Activated effector memory CD4-positive, alpha-beta T cell treated with anti-CD3 and anti-CD28 coated beads, Interleukin-2, amount 50 U/mL, for 16 hours (primary cell): ENCODE measurements at places on chromosomes 1 and 21.

DNA sequence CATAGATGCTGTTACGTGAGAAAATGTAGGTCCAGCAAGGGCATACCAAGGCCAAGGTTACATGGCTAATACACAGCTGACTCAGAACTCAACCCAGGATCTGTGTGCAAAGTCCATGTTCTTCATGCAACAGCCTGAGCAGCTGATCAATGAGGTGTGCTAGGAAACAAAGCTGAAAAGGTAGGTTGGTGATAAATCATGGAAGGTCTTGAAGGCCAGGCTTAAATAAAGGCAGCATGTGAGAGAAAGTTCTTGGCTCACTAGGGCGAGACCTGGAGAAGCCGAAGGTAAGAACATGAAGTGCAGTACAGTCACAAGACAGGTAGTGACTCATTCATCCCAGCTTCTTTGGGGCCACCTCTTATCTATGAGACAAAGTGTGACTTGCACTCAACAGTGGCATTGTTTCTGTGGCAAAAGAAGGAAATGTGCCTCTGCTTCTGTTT lies 33.4 kb downstream of the TLR5 start:
- no peak for DNase-seq

DNA sequence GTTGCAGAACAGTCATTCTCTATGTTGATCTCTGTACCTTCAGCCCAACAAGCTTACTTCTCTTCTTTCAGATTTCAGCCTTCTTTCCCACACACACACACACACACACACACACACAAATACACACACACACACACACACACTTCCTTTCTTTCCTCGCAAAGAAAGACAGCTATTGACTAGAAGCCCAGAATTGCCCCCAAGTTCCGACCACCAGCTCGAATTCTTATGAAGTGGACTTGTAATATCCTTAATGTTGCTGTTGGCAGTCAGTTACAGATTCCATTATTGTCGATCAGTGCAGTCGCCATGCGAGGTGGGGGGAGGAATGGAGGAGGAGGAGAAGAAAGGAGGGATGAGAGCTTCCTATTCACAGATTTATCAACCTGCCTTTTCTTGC lies 125.5 kb downstream of the CLEC20A start:
- no peak for DNase-seq

GRCh38 chr1:222644636-222644980 lies 26.7 kb downstream of the MIA3 start:
- DNase-seq: no peak

GRCh38 chr1:78519446-78519845 lies 28.7 kb downstream of the PTGFR start:
- DNase-seq: no peak

DNA sequence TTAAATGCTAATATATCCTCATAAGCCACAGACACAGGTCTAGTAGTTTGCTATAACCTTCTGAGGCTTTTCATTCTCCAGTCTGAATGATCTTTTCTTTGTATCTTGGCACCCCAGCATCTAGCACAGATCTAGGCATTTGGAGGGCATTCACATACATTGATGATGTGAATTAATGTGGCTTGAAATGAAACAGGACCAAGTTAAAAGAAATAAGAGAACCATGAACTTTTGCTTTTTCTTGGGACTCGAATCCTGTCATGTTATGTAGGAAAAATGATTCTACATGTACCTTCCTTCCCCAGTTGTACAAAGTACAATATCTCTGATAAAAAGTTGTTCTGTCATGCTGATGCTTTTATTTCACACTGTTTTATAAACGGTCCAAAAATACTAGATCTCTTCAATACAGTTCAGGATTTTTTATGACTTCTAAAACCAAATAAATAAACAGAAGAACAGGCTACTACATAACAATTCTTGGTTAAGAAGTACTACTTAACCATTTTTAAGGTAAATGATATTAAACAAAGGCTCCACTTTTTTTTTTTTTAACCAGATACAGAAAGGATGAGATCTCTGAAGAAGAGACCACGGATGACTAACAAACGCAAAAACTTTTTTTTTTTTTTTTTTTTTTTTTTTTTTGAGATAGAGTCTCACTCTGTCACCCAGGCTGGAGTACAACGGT lies 3.0 kb downstream of the SORT1 start:
- no peak for DNase-seq

DNA sequence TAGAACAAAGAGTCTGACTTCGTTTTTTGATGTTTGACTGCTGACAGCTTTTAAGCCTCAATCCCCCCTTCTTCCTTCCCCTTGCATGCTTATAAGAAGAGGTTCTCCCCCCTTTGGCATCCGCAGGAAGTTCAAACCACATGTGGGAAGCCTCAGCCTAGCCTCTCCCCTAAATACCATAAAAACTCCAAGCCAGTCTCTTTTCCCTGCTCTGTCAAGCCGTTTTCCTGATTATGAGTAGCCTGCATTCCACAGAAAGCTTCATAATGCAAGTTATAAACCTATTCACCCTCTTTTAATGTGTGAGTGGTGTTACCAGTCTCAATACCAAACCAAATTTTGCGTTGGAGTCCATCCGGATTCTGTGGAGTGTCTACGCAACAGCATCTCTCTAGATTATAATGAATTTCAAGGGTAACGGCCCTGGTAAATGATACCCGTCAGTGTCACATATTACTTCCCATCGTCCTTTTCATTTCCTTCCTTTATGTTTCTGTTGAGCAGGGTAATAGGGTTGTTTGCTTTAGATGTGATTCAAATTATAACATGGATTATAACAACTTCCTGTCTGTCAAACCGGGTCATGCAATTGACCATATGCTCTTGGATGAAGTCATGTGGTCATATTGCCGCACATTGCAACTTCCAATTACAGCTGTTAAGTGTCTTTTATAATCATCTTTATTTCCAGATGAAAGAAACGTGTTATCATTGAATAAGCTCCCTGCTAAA lies 717.5 kb downstream of the RWDD3 start:
- DNase-seq: no peak

DNA sequence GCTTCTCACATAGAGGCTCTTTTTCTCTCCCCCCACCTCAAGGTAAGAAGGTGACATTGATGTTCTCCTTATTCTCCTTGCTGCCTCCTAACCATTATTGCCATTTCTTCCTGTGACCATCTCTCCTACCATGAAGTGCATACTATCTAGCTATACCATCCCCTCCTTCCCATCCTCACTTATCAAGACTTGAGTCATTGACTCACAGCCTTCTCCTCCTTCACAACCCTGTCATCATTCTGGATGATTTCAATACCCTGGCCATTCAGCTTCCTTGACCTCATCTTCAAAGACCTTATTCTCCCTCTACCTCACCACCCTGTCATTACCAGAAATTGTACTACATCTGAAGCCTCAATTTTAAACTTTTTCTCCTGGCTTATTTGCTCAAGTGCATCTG lies 10.9 kb upstream of the HIPK1 start:
- DNase-seq: no peak

DNA sequence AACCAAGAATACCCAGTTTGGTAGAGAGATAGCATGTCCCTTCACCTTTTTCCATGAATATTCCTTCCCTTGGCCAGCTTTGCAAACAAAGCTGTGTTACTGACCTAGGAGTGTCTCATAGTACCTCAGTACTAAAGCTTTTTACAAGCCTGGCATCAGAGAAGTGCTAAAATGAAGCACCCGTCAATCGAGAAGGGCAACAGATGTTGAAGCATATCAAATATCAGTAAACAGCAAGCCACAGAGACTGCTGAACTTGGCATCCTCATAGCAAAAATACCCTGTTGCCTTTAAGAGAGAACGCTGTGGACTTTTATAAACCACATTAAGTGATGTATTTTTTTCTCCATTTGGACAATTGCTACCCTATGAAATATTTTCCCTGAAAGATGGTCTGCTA lies 128.6 kb upstream of the HOOK1 start:
- no peak for DNase-seq

- DNase-seq: no peak
These were observed 183.6 kb downstream of the TTLL7 start for GRCh38 chr1:83815330-83815729.

GRCh38 chr1:43067977-43068751 lies 103.9 kb downstream of the EBNA1BP2 start:
- DNase-seq: peak; percentile 69

- no peak for DNase-seq
These were observed 7.6 kb downstream of the MTF1 start for GRCh38 chr1:37851782-37852210.

GRCh38 chr1:37952738-37953137 lies 5.9 kb upstream of the INPP5B start:
- DNase-seq: no peak

GRCh38 chr1:27615346-27616192 lies 11.6 kb upstream of the AHDC1 start:
- no peak for DNase-seq

- DNase-seq: no peak
These were observed 4.5 kb downstream of the UHMK1 start for GRCh38 chr1:162502077-162502476.

DNA sequence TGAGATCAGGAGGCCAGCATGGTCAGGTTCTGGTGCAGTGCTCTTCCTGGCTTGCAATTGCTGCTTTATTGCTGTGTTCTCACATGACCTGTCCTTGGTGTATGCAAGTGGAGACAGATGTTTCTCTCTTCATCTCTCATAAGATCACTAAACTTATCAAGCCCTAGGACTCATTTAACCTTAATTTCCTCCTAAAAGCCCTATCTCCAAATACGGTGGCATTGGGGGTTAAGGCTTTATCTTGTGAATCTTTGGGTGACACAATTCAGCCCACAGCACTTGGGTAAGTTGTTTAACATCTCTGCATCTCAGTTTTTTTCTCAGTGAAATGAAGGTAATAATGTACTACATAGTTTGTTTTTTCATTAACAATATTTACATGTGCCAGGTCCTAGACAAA lies 152.4 kb downstream of the RWDD3 start:
- no peak for DNase-seq

DNA sequence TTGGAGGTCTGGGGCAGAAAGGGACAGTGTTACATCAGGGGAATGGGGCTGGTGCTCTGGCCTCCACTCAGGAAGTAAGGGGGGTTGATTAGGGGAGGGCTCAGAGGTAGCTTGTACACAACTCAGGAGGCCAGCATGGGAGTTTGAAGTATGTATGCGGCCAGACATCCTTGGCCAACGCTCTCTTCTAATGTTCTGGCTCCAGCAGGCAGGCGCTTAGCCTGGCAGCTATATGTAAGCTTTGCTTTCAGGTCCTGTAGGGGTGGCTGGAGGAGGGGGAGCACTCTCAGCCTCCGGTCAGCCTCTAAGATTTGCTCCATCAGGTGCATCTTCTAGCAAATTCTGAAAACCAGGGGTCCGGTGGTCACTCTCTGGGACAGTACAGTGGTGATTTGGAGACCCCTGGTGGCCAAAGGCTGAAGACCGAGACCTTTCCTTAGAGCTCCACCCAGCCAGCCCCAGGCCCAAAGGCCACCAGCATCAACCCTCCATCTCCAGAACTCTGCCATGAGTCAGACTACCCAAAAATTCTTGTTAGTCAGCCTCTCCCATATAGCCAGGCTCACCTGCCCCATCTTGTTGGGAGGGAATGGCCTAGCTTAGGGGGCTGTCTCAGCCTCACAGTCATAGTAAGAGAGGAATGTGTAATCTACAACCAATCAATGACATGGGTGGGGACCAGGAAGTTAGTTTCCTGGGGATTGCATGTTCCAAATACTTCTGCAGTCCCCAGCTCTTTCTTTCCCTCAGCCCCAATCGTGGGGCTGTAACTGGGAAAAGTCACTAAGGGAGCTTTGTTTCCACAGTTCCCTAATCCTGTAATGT lies 9.7 kb upstream of the COL8A2 start:
- DNase-seq: no peak

DNA sequence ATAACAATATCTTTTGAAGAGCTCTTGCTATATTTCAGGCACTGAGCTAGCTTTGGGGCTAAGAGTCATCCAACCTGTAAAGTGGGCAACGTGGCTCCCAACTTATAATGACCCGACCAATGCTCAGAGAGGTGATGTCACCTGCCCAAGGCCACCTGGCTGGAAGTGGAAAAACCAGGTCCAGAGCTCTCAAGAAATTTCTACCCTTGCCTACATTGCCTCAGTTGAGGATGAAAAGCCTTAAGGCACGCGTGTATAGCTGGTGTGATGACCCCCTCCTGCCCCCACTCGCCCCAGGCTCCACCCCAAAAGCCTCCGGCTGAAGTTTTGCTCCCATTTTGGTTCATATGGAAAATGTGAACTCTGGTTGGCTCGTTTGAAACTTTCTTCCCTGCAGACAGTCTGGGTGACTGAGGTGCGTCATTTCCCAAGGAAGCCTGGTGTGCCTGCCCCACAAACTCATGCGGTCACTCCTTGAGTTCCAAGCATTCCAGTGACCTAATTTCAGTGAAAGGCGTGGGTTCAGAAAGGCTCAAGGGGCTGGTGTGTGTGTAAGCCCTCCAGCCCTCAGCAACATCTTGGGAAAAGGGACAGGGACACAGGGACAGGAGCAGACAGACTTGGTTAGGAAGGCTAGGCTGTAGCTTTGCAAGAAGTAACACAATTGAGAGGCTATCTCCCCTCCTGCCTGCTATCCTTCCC lies 20.5 kb downstream of the HTR1D start:
- DNase-seq: no peak

- DNase-seq: peak; percentile 72
These were observed 26.5 kb upstream of the NTPCR start for GRCh38 chr1:232923739-232924386.

GRCh38 chr1:207813512-207813881 lies 61.6 kb downstream of the CD46 start:
- DNase-seq: no peak

GRCh38 chr1:170730438-170730837 lies 66.5 kb downstream of the PRRX1 start:
- no peak for DNase-seq

- DNase-seq: no peak
These were observed 234.9 kb downstream of the NPHP4 start for GRCh38 chr1:5757187-5757805.

DNA sequence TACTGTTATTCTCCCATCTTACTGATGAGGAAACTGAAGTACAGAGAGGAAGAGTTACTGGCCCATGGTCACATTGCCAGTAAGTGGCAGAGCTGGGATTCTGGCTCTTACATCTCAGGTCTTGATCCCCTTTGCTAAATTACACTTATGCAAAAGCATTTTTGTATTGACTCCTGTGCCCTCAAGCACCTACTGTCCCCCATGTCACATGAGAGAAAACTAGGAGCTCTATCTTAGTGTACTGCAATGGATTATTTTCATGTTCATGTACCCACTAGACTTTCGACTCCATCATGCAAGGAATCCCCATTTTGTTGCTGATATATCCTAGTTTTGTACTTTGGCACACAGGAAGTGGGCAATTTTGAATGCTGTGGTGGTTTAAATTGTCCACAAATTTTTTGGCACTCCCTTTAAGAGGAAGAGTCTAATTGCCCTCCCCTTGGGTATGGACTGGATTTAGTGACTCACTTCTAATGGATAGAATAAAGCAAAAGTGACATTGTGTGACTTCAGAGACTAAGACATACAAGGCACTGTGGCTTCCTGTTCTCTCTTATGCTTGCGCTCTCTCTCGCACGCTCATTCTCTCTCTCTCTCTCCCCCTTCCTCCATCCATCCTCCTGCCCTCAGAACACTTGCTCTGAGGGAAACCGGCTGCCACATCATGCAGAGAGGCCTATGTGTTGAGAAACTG lies 43.5 kb upstream of the JAK1 start:
- DNase-seq: no peak

- DNase-seq: no peak
These were observed 710.6 kb downstream of the MATN1 start for GRCh38 chr1:30012455-30013440.

- no peak for DNase-seq
These were observed 25.8 kb downstream of the PTPN14 start for GRCh38 chr1:214525535-214526019.

- DNase-seq: no peak
These were observed 40.6 kb upstream of the DIPK1A start for GRCh38 chr1:93001893-93002292.

- DNase-seq: no peak
These were observed 26.0 kb downstream of the EPHB2 start for GRCh38 chr1:22736501-22737080.

GRCh38 chr21:41196993-41197392 lies 29.0 kb downstream of the BACE2 start:
- no peak for DNase-seq
